ENCODE measurements at places on chromosomes 1 and 21.

GRCh38 chr21:36149788-36150711 lies 6.6 kb upstream of the DOP1B start:
- DNase-seq = no peak

GRCh38 chr1:183094351-183094750 lies 71.1 kb downstream of the LAMC1 start:
- DNase-seq = no peak

DNA sequence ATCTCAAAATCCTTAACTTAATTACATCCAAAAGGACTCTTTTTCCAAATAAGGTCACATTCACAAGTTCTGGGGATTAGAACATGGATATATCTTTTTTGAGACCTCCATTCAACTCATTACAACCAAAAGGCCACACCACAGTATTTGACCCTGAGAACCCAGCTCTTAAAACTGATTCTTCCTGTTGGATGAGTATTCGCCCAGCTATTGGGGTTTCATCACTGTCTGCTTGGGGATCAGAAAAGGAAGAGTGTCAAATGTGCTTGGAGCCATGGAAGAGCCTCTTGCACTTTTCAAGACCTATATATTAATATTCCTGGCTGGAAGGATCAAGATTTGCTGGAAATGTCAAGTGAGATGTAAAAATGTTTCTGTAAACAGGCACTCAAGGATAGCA lies 5.4 kb upstream of the TINAGL1 start:
- DNase-seq = no peak

DNA sequence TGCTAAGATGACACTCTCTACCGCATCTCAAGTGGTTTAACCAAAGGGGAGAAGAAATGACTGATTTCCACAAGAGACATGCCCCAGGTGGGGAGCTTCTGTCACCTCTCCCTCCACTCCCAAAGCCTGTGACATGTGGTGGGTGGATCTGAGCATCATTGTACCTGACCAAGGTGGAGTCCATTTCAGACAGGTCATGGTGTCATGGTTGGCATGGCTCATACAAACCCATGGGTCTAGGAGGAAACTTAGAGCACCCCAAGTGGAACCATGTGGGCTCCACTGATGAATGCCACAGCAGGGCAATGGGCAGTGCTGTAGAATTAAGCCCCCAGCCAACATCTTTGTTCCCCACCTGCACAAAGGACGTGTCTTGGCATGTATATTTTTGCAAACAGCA lies 131.5 kb upstream of the EDN2 start:
- DNase-seq = no peak

DNA sequence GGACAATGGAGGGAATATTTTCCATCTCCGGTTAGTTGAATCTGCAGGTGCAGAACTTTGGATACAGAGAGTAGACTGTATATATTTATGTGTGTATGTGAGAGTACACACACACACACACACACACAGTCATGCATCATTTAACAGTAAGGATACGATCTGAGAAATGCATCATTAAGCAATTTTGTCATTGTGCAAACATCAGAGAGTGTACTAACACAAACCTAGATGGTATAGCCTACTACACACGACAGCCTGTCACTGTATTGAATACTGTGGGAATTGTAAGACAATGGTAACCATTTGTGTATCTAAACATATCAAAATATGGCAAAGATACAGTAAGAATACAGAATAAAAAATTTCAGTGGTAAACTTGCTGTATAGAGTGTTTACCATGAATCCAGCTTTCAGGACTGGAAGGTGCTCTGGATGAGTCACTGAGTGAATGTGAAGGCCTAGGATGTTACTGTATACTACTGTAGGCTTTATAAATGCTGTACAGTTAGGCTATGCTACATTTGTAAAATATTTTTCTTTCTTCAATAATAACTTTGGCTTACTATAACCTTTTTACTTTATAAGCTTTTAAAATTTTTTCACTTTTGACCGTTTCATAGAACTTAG lies 138.5 kb downstream of the ZZZ3 start:
- DNase-seq = no peak

DNA sequence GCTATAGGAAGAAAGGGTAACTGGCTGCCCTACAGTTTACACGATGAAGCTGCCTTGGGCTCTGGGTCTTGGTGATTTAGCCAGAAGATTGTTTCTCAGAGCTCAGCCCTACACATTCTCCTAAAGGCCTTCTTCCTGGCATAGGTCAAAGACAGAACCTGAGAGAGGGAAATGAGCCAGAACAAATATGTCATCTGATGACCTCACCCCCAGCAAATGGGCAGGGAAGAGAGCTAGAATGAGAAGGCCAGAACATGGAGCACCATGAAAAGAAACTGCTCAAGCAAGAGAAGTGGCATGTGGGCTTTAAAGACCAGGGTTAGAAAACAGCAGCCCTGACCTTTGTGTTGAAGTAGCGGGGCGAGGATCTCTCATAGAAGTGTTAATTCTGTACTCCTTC lies 5.5 kb upstream of the ILDR2 start:
- DNase-seq = no peak

DNA sequence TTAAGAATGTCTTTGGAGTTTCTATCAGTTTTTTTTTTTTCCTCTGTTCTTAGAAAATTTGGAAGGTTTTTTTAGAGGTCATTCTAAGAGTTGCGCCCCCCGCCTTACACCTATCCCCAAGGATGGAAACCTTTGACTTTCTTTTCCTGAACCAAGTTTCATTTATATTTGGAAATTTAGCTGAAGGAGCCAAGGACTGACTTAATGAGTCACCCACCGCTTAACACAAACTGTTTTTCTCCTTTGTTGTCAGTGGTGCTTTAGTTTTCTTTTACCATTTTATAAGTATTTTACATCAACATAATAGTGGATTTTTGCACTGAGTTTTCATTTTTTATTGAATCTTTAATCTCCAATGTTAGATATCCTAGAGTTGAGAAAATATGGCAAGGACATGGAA lies 25.3 kb downstream of the USP25 start:
- no peak for DNase-seq

GRCh38 chr21:45293726-45294401 lies 6.2 kb upstream of the POFUT2 start:
- no peak for DNase-seq

GRCh38 chr21:35026153-35026500 lies 23.0 kb downstream of the RUNX1 start:
- no peak for DNase-seq

- no peak for DNase-seq
Measured at GRCh38 chr1:41530411-41530810, 45.9 kb upstream of the EDN2 start.

GRCh38 chr1:154419620-154420571 lies 14.8 kb downstream of the IL6R start:
- DNase-seq = peak; percentile 71

DNA sequence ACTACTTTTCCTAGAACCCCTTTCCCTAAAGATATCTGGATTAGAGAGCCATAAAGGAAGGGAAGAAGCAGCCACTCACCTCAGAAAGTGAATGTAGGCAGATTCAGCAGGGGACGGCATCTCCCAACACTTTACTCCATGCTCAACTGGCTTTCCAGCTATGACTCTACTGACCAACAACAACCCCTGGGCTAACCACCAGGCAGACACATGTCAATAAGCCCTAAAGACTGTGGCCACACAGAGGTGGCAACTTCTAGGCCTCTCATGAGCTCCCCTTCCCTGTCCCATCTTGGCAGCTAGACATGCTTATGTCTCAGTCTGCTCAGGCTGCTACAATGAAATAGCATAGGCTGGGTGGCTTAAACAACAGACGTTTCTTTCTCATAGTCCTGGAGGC lies 214.0 kb upstream of the ZP4 start:
- no peak for DNase-seq

DNA sequence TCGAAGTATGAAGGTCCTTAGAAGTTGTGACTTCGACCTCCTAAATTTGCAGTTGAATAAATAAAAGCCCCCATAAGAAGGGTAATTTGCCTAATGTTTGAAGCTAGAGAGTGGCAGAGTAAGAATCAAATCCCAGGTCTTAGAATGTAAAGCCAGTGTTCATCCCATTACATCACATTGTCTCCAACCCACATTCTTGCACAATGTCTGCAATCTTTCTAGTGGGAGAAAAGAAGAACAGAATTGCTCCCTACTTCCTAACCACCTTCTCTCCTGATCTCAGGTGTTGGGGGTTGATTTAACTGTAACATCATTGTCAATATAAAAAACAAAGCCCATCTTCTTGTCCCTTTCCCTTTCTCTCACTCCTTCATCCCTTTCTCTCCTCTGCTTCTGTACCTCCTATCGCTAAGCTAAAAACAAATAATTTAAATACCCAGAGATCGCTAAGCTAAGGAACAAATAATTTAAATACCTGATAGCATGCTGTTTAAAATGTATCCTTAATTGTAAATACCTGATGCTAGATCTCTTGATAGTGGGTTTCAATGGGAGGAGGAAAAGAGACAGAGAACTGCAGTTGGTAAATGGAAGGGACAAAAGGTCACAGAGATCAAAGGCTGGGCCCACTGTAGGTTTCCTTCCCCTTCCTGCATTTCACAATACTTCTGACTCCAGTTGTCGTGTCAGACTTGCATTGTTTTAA lies 32.1 kb upstream of the CCDC190 start:
- no peak for DNase-seq

GRCh38 chr1:113390871-113391648 lies 745 bp downstream of the MAGI3 start:
- DNase-seq = no peak

- no peak for DNase-seq
Measured at GRCh38 chr1:32413507-32414185, 19.4 kb upstream of the BSDC1 start.

- no peak for DNase-seq
Measured at GRCh38 chr1:40825435-40825788, 36.8 kb downstream of the CITED4 start.

- no peak for DNase-seq
Measured at GRCh38 chr1:248187363-248187762, 9.7 kb upstream of the OR2M3 start.

- DNase-seq = no peak
Measured at GRCh38 chr1:150543500-150544143, 5.6 kb upstream of the ADAMTSL4 start.

GRCh38 chr1:212838145-212838544 lies 9.3 kb downstream of the SPATA45 start:
- DNase-seq = no peak

DNA sequence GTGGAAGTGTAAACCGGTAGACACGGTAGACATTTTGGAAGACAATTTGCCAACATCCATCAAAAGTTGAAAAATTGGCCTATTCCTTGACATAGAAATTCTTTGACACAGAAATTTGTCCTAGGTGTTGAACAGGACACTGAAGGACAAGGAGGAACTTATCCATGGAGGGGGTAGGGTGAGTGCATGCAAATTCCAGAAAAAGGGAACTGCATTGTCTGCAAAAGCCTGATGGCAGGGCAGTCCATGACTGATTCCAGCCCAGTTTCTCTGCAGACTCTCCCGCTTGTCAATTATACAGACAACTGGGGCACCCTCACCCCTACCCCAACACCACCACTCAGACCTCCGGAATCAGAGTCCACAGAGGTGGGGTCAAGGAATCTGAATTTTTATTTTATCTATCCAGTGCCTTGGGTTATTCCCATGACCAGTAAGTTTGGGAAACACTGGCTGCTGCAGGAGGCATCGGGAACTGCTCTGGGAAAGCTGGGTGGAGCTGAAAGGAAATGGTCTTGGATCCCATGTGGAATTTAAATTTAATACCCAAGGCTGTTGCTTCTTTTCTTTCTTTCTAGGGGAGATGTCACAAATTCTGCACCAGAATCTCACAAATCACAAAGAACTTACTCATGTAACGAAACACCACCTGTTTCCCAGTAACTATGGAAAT lies 103.3 kb upstream of the SLC45A1 start:
- no peak for DNase-seq

GRCh38 chr1:182147136-182147820 lies 85.8 kb upstream of the ZNF648 start:
- no peak for DNase-seq

GRCh38 chr1:62436039-62436465 lies 797 bp upstream of the USP1 start:
- peak; percentile 100 for DNase-seq

DNA sequence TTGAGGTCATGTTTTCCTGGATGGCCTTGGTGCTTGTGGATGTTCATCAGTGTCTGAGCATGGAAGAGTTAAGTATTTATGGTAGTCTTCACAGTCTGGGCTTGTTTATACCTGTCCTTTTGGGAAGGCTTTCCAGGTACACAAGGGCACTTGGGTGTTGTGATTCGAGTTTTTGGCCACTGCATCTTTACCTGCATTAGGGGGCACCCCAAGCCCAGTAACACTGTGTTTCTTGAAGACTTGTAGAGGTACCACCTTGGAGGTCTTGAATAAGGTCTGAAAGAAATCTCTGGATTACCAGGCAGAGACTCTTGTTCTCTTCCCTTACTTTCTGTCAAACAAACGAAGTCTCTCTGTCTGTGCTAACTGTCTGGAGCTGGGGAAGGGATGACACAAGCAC lies 34.4 kb upstream of the ROR1 start:
- DNase-seq = no peak

DNA sequence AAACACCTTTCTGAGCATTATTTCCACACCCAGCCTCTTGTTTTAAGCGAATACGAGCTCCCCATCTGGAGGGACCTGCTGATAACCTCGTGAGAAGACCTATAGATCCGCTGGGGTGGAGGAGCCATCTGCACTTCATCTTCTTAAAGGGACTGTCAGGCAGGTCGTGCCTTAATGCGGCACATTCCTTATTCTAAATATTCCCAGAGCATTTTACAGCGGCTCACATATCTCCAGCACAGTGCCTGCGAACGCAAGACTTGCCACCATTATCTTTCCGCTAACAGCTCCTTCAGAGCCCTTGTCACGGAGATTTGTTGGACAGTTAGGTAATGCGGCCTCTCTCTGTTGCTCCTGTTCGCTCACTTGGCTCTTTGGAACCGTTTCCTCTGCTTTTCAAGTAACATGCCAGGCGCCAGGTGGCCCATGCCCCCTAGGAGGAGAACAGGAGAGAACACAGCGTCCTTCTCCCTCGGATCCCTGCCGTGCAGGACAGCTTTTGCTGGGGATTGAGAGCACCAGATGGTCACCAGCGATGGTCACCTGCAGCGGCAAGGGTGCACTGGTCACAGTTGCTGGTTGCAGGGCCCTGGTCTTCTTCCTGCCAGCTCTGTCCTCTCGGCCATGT lies 162.4 kb downstream of the PGBD5 start:
- no peak for DNase-seq

- DNase-seq = no peak
Measured at GRCh38 chr1:45516036-45516435, 5.6 kb downstream of the PRDX1 start.

- no peak for DNase-seq
Measured at GRCh38 chr1:224406216-224406615, 28.4 kb downstream of the WDR26 start.

DNA sequence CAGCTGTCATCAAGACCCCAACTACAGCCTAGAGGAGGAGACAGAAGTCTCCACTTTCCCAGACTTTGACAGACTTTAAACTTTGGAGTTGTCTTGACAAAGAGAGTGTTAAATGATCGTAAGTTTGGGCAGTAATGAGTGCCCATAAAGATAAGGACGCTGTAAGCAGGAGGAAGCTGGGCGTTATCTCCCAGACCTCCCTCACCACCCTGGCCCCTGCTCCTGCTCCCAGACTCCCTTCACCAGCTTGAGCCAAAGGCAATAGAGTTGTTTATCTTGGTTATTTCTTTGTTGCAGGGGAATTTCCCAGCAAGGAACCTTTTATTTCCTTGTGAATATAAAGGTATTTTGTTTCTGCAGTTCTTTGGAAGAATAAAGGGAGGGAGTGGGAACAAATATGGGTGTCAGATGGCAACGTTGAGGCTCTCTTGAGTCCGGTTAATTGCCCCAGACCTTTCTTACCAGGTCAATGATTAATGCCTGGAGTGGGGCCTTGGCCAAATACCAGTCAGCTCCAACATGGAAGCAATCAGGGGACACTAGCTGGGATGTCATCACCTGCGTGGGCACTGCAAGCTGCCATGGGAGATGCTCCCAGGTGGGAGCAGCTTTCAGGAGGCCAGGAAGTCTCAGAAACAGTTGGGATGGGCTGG lies 4.4 kb downstream of the PIGR start:
- DNase-seq = no peak

All from occipital lobe (tissue), 3 donors.